ENCODE measurements at places on chromosomes 4 and X.

- DNase-seq = no peak
Observed at GRCh38 chrX:47176101-47176740, 17.4 kb upstream of the UBA1 start.

- DNase-seq = no peak
Observed at GRCh38 chr4:2797545-2798305, 4.8 kb downstream of the SH3BP2 start.

- no peak for DNase-seq
Observed at GRCh38 chr4:153934688-153935017, 145.8 kb upstream of the SFRP2 start.

DNA sequence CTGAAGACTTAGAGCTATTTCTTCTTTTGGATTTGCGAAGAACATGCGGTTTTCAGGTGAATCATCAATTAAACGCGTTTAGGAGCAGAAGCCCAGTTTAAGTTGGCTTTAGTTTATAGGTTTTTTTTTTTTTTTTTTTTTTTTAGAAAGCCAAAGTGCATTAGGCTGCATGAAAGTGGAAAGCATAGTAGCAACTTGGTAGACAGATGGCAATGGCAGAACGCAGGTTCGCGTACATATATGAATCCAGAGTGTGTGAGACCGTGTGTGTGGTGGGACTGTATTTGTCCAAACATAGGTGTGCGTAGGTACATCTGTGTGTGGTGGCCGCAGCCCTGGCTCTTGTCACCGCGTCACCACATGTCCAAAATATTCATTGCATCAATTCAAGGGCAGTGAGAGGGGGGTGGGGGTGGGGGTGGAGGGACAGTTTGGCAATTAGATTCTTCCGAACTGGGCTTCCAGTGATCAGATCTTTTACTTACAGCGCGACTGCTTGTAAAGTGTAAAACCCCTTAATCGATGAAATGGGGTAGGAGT lies 901 bp downstream of the JADE1 start:
- DNase-seq = no peak

GRCh38 chr4:119489305-119489704 lies 139.3 kb downstream of the PDE5A start:
- no peak for DNase-seq

GRCh38 chr4:101280866-101281600 lies 66.3 kb downstream of the PPP3CA start:
- DNase-seq = no peak

DNA sequence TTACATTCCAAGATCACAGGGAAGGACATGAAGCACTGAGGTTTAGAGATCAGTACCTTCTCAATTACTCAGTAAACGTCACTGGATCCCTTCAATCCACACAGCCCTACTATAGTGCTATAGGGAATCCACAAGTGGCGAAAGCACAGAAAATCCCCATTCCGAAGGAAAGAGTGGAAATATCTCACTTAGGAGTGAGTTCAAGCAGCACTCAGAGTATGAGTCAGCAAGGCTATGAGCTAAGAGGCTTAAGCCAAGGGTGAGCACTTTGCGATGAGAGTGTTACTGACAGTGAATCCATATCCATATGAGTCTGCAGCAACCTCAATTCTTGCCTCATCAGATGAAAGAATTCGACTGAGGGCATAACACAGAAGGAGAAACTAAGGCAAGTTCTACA lies 165.1 kb downstream of the VSIG4 start:
- DNase-seq = no peak

- peak; percentile 73 for DNase-seq
Observed at GRCh38 chrX:48508400-48509244, at the start of gene PORCN. TSS of gene PORCN (plus strand) at chrX:48508992. CDS start at chrX:48509821, 829 bp downstream.

DNA sequence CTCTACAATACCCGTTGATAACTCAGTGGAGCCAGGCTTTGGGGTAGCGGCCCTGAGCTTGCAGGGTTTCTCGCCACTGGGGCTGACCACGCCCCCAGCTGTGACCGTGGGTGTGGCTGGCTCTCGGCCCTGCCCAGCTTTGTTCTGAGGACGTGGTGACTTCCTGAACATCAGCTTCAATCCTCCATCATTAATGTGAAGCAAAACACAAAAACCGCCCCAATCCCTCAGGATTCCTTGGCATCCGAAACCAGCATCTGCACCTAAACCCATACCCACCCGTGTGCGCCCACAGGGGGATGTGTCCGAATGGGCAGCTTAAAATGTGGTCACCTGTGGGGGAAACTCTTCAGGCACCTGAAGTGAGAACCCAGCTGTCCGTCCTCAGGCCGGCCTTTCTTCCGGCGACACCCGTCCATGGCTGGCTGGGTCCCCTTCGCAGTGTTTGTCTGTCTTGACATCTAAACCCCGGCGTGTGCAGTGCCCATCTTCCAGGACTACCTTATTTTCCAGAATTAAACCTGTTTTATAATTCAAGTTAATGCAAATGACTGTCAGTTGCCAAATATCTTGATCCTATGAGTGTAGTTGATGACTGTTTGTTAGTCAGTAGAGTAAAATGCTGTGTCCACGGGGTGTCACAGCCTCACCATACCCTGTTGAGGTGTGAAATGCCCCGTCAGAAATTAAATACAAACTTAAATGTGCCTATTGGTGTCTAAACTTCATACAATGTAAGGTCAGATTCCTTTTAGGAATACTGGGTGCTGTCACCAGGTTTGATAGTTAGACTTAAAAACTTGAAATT lies 27.3 kb downstream of the NELFA start:
- no peak for DNase-seq

- no peak for DNase-seq
Observed at GRCh38 chr4:168503652-168504362, 7.0 kb downstream of the PALLD start.

- DNase-seq = no peak
Observed at GRCh38 chr4:87444741-87445140, 22.4 kb downstream of the NUDT9 start.

DNA sequence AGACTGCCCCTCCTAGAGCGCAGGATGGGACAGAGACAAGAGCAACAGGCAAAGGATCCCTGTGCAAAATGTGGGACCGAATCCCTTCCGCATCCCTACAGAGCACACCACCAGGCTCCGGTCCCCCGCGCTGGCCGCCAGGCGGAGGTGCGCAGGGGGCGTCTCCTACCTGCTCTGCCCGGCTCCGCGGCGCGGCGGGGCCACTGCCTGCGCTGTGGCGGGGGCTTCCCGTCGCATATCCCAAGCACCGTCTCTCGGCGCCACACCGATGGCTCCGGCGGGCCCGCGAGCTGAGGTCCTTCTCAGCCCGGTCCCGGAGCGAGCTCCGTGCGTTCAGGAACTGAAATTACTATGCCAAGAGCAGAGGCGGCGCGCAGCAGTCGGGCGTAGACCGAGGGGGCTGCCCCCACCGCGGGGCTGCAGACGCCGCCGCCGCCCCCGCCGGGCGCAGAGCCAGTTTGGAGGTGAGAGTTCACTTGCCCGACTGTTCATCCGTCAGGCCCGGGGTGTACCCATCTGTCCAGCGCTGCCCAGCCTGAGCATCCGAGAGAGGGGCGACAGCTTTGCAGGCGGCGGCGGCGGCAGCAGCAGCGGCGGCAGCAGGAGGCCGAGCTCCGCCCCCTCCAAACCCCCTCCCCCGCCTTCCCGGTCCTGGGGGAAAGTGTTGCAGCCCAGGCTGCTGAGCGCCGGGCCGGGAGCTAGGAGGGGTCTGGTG lies at the start of gene GPRIN3:
GPRIN3 (minus strand) TSS at position 355 of the 715 bp plus-strand sequence. CDS start 57,690 bp downstream, outside the sequence.
- peak; percentile 42 for DNase-seq

DNA sequence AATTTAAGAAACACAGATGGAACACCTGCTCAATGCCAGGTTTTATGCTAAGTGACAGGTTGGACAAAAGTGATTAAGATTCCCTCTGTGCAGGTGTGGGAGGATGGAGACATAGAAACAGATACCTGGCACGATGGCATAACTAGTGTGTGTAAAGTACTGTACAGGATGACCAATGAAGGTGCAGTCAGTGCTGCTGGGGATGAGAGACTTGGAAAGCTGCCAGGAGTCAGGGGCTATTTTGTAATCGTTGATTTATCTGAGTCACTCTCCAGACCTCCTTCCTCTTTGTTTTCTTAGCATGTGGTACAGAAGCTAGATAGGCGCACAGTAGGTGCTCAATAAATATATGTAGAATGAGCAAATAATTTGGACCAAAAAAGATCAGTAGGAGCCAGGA lies 58.2 kb downstream of the CWH43 start:
- no peak for DNase-seq
